ENCODE measurements at places on chromosomes 12 and 14.

DNA sequence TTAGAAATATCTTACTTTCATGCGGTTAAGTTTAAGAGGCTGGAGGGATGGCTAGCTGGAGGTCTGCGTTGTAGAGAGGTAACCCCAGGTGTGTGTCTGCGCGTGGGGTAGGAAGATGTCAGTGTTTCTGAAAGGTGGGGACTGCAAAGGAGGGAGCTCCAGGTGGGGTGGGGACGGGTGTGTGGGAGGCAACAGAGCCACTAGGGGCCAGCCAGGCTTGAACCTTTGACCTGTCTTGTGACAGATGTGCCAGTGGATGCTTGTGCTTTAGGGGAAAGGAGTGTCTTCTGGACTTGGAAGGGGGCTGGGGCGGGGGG lies 841 bp downstream of the GLI1 start:
- no peak for DNase-seq

DNA sequence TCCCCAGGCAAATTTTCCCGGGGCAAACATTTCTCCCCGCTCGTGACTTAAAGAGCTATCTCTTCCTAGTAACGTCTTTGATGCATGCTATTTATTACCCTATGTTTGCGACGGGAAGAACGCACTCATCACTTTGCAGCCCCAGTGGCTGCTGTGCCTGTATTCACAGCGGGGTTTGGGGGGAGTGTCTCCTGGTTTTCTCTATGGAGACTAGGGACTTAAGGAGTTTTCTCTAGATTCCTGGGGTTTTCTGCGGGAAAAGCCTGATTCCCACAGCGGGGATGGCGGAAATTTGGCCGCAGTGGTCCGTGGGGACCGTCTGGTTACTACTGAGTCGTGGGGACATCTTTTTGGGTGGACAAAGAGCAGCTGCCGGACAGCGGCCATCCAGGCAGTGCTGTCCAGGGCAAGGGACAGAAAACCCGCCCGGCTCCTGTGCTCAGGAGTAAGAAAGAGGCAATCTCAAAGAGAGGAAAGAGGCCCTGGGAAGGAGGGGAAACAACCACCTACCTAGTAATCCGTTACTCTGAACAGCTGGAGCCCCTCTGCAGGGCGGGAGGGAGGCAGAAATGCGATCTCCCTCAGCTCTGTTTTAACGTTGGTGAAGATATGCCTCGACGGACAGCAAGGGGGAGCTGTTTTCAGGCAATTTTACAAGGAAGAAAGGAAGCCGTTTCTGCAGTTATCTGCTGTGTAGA lies 771 bp upstream of the AVPR1A start:
- DNase-seq: peak; percentile 60

DNA sequence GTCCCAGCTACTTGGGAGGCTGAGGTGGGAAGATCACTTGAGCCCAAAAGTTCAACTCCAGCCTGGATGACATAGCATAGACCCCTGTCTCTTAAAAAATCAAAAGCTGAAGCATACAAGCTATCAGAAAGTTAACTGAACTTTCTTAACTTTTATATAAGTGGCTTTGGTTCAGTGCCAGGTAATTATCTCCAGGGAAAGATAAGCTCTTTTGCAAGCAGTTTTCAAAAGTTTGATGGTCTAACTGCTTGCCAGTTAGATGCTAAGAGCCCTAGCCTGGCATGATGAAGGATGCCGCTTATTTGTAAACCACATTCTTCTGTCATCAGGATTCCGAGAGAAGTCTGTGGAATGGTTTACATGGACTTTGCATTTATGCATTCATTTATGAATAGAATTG lies 409.1 kb downstream of the AEBP2 start:
- DNase-seq: no peak

GRCh38 chr14:94690486-94690885 lies 78.3 kb downstream of the SERPINA3 start:
- DNase-seq: no peak

- DNase-seq: no peak
These were observed 1434.5 kb downstream of the LRFN5 start for GRCh38 chr14:43041207-43041606.

DNA sequence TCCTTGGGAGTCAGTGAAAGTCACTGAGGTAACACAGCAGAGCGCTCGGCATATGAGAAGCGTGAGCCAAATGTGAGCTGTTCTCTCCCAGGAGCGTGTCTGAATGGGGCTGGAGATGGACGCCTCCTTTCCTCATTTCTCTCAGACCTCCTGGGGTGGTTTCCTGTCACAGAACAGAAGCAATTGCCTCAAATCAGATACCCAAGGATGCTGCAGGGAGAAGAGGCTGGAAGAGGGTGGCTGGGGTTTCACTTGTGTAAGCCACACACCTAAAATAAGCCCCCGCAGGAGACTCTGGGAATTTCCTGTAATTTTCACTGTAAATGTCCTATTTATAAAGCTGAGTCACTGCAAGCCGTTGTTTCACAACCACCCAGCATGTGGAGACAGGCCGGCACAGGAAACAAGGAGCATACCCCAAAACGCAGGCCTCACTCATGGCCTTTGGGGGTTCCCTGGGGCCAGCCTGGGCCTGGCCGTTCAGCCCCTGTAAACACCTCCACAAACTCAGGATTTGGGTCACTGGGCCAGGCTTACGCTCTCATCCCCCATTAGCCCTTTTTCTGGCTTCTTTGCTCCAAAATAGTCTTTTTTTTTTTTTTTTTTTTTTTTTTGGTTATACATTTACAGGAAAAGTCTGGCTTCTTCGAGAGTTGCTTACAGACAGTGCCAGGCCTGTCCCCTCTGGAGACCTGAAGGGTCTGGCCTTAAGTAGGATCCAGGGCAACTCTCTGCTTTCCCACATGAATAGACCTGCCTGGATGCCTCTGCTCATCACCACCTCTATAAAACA lies 55.3 kb downstream of the VCPKMT start:
- peak; percentile 10 for DNase-seq
